Endothelial cell of coronary artery (primary cell): ENCODE measurements at places on chromosomes 1 and 21. TPM values are rescaled to one million over a fixed set of nuclear protein-coding genes. Genes with fewer than 3 reads are reported as not detected.

The CD34 gene
- total RNA-seq = 30.3 and 51.4 TPM in 2 replicates

The HTR6 gene
- not detected in 2 replicates for total RNA-seq

The TLCD4 gene
- under 0.01 TPM in 2 replicates for total RNA-seq

The HSD3B2 gene
- not detected in 2 replicates for total RNA-seq

The APCS gene
- not detected in 2 replicates for total RNA-seq
